ENCODE measurements at places on chromosomes 4 and X. TPM values are rescaled to one million over a fixed set of nuclear protein-coding genes. Genes with fewer than 3 reads are reported as not detected.
A peak's percentile ranks its signal among the peaks of the same experiment; 100 is the strongest.

Gene TKTL1
- total RNA-seq, result not detected

Gene ADH1B
- total RNA-seq, result 24.2 TPM

Gene SLITRK4
- total RNA-seq, result 0.39 TPM

- no peaks in the 10 kb centered on the region for H3K4me1 ChIP-seq
- DNase-seq, result no peak
- no peak overlapping the region for H3K4me3 ChIP-seq
- H3K36me3 ChIP-seq, result peaks cover 5% of the 10 kb centered on the region
- no peaks in the 10 kb centered on the region for H3K27me3 ChIP-seq
- no peak overlapping the region for H3K27ac ChIP-seq
Observed at GRCh38 chr4:163568843-163569242, 74.4 kb downstream of the TMA16 start.

Gene NAP1L3
- 0.15 TPM for total RNA-seq

DNA sequence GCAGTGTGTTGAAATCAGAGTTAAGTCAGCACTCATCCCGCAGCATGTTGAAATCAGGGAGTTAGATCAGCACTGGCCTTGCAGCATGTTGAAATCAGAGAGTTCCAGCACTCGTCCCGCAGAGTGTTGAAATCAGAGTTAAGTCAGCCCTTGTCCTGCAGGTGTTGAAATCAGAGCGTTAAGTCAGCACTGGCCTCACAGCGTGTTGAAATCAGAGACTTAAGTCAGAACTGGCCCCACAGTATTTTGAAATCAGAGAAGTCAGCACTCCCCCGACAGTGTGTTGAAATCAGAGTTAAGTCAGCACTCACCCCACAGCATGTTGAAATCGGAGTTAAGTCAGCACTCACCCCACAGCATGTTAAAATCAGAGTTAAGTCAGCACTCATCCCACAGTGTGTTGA, 10.9 kb upstream of the UVSSA start:
- H3K36me3 ChIP-seq, result peaks cover 93% of the 10 kb centered on the region
- DNase-seq, result peak; percentile 80
- peak overlapping the region; percentile 35 for H3K27ac ChIP-seq
- peaks cover 6% of the 10 kb centered on the region for H3K4me1 ChIP-seq
- H3K4me3 ChIP-seq, result no peak overlapping the region
- H3K27me3 ChIP-seq, result no peaks in the 10 kb centered on the region

GRCh38 chr4:143356493-143356892, 19.8 kb downstream of the GAB1 start:
- H3K4me3 ChIP-seq, result no peak overlapping the region
- peaks cover 59% of the 10 kb centered on the region for H3K4me1 ChIP-seq
- no peaks in the 10 kb centered on the region for H3K27me3 ChIP-seq
- H3K27ac ChIP-seq, result peak overlapping the region; percentile 80
- H3K36me3 ChIP-seq, result no peaks in the 10 kb centered on the region

Gene SEC24D
- total RNA-seq, result 117 TPM

DNA sequence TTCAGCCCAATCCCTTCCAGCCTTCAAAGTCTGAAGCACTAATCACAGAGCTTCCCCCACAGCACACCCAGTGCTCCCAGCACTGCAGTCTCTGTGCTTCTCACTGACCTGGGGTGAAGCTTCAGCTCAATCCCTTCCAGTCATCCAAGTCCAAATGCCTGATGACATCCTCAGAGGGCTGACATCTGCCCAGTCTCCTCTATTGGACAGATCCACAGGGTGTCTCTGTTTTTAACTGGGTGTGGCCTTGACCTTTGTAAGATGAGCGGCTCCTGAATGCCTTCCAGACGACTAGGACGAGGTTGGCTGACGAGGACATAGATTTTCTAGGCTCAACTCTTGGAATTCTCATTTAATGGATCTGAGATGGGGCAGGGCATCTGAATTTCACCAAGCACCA, 7.6 kb upstream of the SLC2A9 start:
- H3K4me3 ChIP-seq, result no peak overlapping the region
- no peaks in the 10 kb centered on the region for H3K36me3 ChIP-seq
- H3K27ac ChIP-seq, result no peak overlapping the region
- H3K4me1 ChIP-seq, result peaks cover 29% of the 10 kb centered on the region
- H3K27me3 ChIP-seq, result no peaks in the 10 kb centered on the region
- peak; percentile 76 for DNase-seq

Gene GABRG1
- total RNA-seq, result not detected

DNA sequence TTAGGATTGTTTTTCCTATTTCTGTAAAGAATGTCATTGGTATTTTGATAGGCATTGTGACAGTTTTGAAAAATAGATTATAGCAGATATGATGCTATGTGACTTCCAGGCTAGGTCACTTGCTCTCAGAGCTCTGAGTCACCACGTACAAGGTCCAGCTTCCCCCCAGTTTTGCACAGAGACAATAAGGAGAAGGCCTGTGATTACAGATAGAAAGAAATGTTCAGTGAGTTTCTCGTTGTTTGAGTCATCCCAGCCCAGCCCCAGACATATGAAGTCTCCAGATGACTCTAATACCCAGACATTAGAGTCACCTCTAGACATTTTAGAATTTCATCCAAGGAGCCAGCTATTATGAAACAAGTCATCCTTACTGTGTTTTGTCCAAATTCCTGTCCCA, 57.2 kb downstream of the MFAP3L start:
- H3K4me3 ChIP-seq, result no peak overlapping the region
- H3K4me1 ChIP-seq, result no peaks in the 10 kb centered on the region
- peak; percentile 34 for DNase-seq

Gene SYP
- 0.75 TPM for total RNA-seq

Gene GATA1
- total RNA-seq, result not detected

GRCh38 chr4:122668241-122668640, 47.4 kb upstream of the IL21 start:
- no peaks in the 10 kb centered on the region for H3K27me3 ChIP-seq
- H3K4me3 ChIP-seq, result no peak overlapping the region
- DNase-seq, result peak; percentile 10
- peak overlapping the region; percentile 73 for H3K27ac ChIP-seq
- no peaks in the 10 kb centered on the region for H3K36me3 ChIP-seq

Gene TMPRSS11B
- total RNA-seq, result not detected

DNA sequence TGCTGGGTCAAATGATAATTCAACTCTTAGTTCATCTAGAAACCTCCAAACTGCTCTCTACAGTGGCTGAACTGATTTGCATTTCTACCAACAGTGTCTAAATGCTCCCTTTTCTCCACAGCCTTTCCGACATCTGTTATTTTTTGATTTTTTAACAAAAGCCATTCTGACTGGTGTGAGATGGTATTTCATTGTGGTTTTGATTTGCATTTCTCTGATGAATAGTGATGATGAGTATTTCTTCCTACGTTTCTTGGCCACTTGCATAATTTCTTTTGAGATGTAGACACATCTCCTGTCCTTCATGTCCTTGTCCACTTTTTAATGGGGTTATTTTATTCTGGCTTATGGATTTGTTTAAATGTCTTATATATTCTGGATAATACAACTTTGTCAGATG, 298.2 kb upstream of the ARSJ start:
- peaks cover 7% of the 10 kb centered on the region for H3K4me1 ChIP-seq
- no peaks in the 10 kb centered on the region for H3K36me3 ChIP-seq
- H3K4me3 ChIP-seq, result no peak overlapping the region
- H3K27ac ChIP-seq, result no peak overlapping the region

- H3K4me3 ChIP-seq, result no peak overlapping the region
- peaks cover 42% of the 10 kb centered on the region for H3K27me3 ChIP-seq
- no peak overlapping the region for H3K27ac ChIP-seq
- H3K36me3 ChIP-seq, result peaks cover 5% of the 10 kb centered on the region
- H3K4me1 ChIP-seq, result no peaks in the 10 kb centered on the region
Observed at GRCh38 chrX:97167333-97167732, 283.6 kb downstream of the RPA4 start.

Gene C4orf36
- total RNA-seq, result 3.5 TPM

DNA sequence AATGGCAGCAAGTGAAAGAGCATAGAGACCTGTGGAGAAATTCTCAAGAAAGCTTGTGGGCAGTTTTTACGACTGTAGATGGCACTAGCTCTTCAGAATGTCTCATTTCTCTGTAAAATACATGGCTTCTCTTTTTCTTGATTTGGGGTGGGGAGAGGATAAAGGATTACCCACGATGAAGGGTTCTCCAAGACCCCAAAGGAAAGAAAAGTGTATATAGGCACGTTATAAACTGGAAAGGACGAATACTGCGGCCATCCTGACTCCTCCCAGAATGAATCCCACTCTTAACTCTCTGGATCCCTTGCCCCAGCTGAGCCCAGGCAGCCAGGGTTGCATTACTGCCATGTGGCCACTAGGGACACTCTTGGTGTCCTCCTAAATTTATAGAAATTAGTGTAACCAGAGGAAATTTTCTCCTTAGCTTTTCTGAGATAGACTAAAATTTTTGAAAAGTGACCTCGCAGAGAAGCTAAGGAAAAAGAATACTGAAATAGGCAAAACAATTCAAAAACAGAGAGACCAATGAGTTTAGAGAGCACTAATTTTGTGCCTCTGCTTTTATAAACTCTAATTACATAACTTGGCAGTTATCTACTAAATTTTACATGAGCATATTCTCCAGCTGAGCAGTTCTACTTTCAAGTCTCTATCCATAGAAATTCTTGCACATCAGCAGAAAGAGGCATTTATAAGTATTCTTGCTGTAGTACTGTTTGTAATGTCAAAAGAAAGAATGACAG, 37.8 kb upstream of the PCDH19 start:
- no peaks in the 10 kb centered on the region for H3K36me3 ChIP-seq
- H3K27ac ChIP-seq, result no peak overlapping the region

GRCh38 chrX:69238114-69238886, 73.0 kb upstream of the PJA1 start:
- peaks cover 6% of the 10 kb centered on the region for H3K36me3 ChIP-seq
- no peak for DNase-seq
- H3K27ac ChIP-seq, result no peak overlapping the region
- peaks cover 35% of the 10 kb centered on the region for H3K27me3 ChIP-seq

Gene HSFX1
- total RNA-seq, result not detected

GRCh38 chrX:476724-477075, 90.0 kb upstream of the PPP2R3B start:
- no peak for DNase-seq
- no peaks in the 10 kb centered on the region for H3K27me3 ChIP-seq
- no peak overlapping the region for H3K27ac ChIP-seq

Gene RTL9
- total RNA-seq, result not detected

DNA sequence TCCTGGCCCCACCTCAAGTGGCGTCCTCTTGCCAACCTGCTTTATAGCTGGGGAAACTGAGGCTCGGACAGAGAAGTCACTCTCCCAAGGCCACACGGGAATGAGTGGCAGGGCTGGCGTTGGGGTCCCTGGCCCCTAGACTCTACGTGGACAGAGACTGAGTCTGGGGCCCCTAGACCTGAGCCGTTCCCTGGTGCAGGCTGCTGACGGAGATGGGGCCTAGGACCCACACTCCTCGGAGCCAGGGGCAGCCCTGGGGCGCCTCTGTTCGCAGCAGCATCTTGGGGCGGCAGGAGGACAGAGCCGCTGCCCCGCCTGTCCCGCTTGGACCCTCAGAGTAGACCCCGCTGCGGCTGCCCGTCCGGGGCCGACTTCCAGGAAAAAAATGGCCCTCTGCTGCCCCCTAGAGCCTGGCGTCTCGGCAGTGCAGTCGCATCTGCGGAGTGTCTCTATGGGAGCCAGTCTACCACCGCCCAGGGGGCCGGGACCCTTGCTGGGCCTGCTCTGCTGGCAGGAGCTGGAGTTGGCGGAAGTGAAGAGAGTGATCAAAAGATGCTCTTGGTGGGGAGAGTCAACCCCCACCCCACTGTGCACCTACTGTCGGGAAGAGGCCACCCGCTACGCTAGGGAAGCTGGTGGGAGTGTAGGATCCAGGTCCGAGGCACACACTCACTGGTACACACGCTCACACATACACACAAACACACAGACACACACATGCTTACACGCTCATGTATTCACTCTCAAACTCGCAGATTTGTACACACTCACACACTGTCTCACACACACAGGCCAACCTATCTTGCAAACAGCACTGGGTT, 220.1 kb downstream of the AFAP1 start:
- peaks cover 24% of the 10 kb centered on the region for H3K27me3 ChIP-seq
- no peaks in the 10 kb centered on the region for H3K36me3 ChIP-seq
- H3K4me3 ChIP-seq, result no peak overlapping the region
- no peaks in the 10 kb centered on the region for H3K4me1 ChIP-seq
- no peak overlapping the region for H3K27ac ChIP-seq

- no peak overlapping the region for H3K4me3 ChIP-seq
- H3K27me3 ChIP-seq, result peaks cover 81% of the 10 kb centered on the region
- DNase-seq, result peak; percentile 5
- no peaks in the 10 kb centered on the region for H3K4me1 ChIP-seq
- no peaks in the 10 kb centered on the region for H3K36me3 ChIP-seq
Observed at GRCh38 chrX:115533485-115533884, 27.5 kb upstream of the PLS3 start.

DNA sequence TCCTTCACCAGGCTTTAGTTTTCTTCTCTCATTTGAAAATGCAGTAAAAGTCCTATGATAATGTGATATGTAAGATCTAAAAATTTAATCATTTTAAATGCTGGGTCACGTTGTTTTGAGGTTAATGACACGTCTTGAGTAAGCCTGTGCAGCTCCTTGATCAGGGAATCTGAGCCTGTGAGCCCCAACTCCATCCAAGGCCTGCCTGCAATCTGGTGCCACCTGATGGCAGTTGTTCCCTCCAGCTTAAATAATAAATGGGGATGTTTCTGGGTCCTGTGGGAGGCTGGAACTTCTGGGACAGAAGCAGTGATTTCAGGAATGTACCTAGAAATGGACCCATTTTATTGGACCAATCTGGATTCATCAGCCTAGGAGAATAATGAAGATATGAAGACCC, 455.4 kb upstream of the ADGRL3 start:
- H3K27ac ChIP-seq, result no peak overlapping the region
- no peak for DNase-seq
- no peaks in the 10 kb centered on the region for H3K27me3 ChIP-seq
- H3K4me3 ChIP-seq, result no peak overlapping the region
- no peaks in the 10 kb centered on the region for H3K4me1 ChIP-seq

GRCh38 chrX:70257423-70258288, 2.3 kb downstream of the P2RY4 start:
- H3K27ac ChIP-seq, result no peak overlapping the region
- H3K4me1 ChIP-seq, result peaks cover 7% of the 10 kb centered on the region
- DNase-seq, result no peak
- peaks cover 51% of the 10 kb centered on the region for H3K27me3 ChIP-seq

Gene CORIN
- 1.0 TPM for total RNA-seq

All from MCF 10A (cell line).